ENCODE measurements at places on chromosomes 3 and 15.
A peak's percentile ranks its signal among the peaks of the same experiment; 100 is the strongest.

- H3K27me3 ChIP-seq, result no peaks in the 10 kb centered on the region
- no peak overlapping the region for H3K4me3 ChIP-seq
- DNase-seq, result no peak
- no peak overlapping the region for H3K27ac ChIP-seq
Observed at GRCh38 chr3:12771236-12771635, 12.2 kb upstream of the TMEM40 start.

- H3K27me3 ChIP-seq, result no peaks in the 10 kb centered on the region
- no peak for DNase-seq
- H3K27ac ChIP-seq, result no peak overlapping the region
- no peaks in the 10 kb centered on the region for H3K4me1 ChIP-seq
- H3K4me3 ChIP-seq, result no peak overlapping the region
Observed at GRCh38 chr3:64728428-64728827, 40.6 kb upstream of the ADAMTS9 start.

DNA sequence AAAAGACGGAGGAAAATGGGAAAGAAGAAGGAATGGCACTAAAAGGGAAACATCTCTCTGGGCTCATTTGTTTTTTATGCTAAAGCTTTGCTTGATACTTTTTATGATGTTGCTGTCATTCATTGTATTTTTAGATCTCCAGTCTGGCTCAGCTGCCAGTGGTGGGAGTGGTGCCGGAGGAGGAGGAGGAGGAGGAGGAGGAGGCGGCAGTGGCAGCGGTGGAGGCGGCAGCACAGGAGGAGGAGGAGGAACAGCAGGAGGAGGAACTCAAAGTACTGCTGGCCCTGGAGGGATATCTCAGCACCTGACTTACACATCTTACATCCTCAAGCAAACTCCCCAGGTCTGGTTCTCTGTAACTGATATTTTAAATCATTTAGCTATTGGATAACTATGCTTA, 49.6 kb downstream of the MAP6D1 start:
- no peaks in the 10 kb centered on the region for H3K27me3 ChIP-seq
- peaks cover 63% of the 10 kb centered on the region for H3K36me3 ChIP-seq
- no peaks in the 10 kb centered on the region for H3K4me1 ChIP-seq

- H3K4me1 ChIP-seq, result peaks cover 62% of the 10 kb centered on the region
- H3K36me3 ChIP-seq, result no peaks in the 10 kb centered on the region
- no peak for DNase-seq
- H3K4me3 ChIP-seq, result peak overlapping the region; percentile 71
- H3K27me3 ChIP-seq, result no peaks in the 10 kb centered on the region
Observed at GRCh38 chr3:48502728-48503168, 1.2 kb downstream of the SHISA5 start.

- H3K36me3 ChIP-seq, result peaks cover 13% of the 10 kb centered on the region
- no peak overlapping the region for H3K4me3 ChIP-seq
- H3K27ac ChIP-seq, result no peak overlapping the region
Observed at GRCh38 chr3:45950131-45950530, 6.9 kb downstream of the CXCR6 start.

DNA sequence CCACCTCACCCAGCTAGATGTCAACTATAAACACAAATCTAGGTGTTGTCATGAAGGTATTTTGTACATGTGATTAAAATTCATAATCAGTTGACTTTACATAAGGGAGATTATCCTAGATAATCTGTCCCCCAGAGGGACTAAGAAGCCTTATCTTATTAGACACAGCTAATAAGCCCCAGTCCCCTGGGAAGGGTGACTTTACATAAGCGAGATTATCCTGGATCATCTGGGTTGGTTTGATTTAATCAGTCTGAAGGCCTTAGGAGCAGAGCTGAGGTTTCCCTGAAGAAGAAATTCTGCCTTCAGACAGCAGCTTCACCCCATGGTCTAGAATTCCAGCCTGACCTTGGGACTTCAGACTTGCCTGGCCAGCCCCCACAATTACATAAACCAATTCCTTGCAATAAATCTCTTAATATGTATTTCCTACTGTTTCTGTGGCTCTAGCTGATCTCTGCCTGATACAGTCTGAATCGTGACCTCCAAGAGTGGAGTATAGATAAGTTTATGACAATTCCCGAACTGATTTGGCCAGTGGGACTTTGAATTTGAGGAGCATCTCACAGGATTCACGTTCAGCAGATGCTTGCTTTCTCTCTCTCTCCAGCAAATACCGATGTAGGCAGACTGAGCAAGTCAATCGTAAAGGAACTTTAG, 66.5 kb downstream of the MRPL46 start:
- no peak overlapping the region for H3K4me3 ChIP-seq
- no peak overlapping the region for H3K27ac ChIP-seq
- no peaks in the 10 kb centered on the region for H3K36me3 ChIP-seq

DNA sequence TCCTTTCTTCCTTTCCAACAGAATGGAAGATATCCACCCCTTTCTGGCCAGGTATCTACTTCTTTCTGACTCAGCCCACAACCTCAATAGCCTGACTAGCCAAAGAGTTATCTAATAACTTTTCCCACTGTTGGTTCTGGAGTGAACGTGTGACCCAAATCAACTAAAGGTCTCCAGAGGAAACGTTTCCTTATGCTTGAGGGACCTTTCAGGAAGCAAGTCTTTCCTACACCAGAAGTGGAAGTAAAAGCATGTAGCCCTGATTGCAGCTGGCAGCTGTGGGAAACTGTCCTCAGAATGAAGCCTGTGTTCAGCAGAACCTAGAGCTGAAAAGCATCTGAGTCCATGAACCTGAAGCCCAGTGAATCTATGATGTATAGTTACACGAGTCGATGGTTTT, 34.7 kb upstream of the PHLDB2 start:
- peaks cover 6% of the 10 kb centered on the region for H3K4me1 ChIP-seq
- H3K36me3 ChIP-seq, result no peaks in the 10 kb centered on the region
- no peaks in the 10 kb centered on the region for H3K27me3 ChIP-seq
- no peak overlapping the region for H3K27ac ChIP-seq

GRCh38 chr15:27956285-27956684, 142.8 kb downstream of the OCA2 start:
- peaks cover 54% of the 10 kb centered on the region for H3K27me3 ChIP-seq
- no peak overlapping the region for H3K4me3 ChIP-seq
- no peaks in the 10 kb centered on the region for H3K36me3 ChIP-seq

GRCh38 chr3:197203714-197204146, 94.7 kb downstream of the DLG1 start:
- peaks cover 4% of the 10 kb centered on the region for H3K36me3 ChIP-seq
- H3K4me1 ChIP-seq, result no peaks in the 10 kb centered on the region
- H3K4me3 ChIP-seq, result no peak overlapping the region
- H3K27me3 ChIP-seq, result no peaks in the 10 kb centered on the region
- no peak for DNase-seq

DNA sequence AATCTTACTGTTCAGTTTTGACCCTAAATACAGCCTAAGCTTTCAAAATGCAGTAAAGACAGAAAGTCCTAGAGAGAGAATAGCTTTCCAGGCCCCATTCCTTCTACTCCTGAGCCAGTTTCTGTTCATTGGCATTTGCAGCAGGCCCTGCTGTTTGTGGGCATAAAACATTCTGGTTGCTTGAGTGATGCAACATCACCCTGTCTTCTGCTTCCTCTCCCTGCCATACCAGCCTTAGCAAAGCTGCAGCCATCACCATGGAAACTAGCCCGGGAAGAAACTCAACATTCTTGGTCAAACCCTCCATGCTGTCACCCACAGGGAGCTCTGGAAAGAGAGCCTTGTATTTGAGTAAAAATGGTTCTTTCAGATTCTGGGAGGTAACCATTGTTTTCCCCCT, 325.7 kb downstream of the MAGI1 start:
- H3K27ac ChIP-seq, result no peak overlapping the region
- no peaks in the 10 kb centered on the region for H3K4me1 ChIP-seq
- no peaks in the 10 kb centered on the region for H3K27me3 ChIP-seq
- H3K4me3 ChIP-seq, result no peak overlapping the region
- no peaks in the 10 kb centered on the region for H3K36me3 ChIP-seq

GRCh38 chr15:70451821-70452653, 311.3 kb downstream of the UACA start:
- H3K36me3 ChIP-seq, result no peaks in the 10 kb centered on the region
- H3K27me3 ChIP-seq, result no peaks in the 10 kb centered on the region
- H3K4me1 ChIP-seq, result peaks cover 24% of the 10 kb centered on the region
- DNase-seq, result no peak

DNA sequence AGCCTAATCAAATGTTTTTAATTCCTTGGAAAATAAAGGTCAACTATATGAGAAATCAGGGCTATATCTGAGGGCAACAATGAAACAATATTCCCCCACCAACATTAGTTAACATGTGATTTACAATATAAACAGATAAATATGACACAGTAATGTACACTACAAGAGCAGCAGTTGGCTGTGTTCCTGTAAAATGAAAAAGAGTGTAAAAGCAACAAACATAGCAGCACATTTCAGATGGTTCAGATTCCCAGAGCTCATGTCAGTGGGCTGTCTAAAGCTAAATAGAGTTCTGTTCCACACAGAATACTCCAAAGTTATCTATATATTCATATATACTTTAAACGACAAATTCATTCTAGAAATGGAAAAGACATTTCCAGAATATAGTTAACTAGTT, 42.6 kb downstream of the ANKRD28 start:
- H3K27me3 ChIP-seq, result no peaks in the 10 kb centered on the region
- DNase-seq, result no peak

DNA sequence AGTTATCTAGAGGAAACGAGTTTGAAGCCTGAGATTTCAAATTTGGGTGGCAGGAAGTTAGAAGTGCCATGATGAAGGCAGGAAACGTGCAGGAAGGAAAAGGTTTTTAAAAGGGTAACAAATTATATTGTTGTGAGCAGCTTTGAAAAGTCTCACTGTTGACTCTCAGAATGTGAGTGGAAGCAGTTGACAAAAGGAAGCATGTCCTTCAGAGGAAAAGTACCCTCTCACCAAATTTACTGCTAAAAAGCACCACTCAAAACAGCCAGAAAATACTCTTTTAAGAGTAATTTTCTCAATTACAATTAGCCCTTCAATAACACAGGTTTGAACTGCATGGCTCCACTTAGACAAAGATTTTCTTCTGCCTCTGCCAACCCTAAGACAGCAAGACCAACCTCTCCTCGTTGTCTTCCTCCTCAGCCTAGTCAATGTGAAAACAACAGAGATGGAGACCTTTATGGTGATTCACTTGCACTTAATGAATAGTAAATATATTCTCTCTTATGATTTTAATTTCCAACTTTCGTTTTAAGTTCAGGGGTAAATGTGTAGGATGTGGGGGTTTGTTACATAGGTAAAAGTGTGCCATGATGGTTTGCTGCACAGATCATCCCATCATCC, 117.1 kb upstream of the LIPC start:
- no peak overlapping the region for H3K4me3 ChIP-seq
- no peak overlapping the region for H3K27ac ChIP-seq
- DNase-seq, result no peak
- no peaks in the 10 kb centered on the region for H3K4me1 ChIP-seq
- H3K36me3 ChIP-seq, result no peaks in the 10 kb centered on the region

DNA sequence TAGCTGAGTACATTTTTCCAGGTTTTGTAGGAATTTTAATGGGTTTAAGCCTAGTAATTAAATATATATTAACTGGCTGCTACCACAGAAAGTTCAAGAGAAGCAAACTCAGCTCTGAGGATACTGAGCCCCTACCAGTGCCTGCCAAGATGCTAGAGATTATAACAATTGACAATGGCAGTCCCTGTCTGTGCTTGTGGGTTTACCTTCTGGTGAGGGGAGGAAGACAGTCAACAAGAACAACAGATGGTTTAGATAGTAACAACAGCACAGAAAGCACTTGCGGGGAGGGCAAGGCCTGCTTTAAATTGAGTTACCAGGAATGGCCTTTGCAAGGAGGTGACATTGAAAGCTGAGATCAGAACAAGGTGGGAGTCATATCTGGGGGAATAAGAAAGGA, 56.6 kb upstream of the ARHGEF3 start:
- no peaks in the 10 kb centered on the region for H3K36me3 ChIP-seq
- H3K27ac ChIP-seq, result no peak overlapping the region
- H3K27me3 ChIP-seq, result no peaks in the 10 kb centered on the region
- H3K4me1 ChIP-seq, result peaks cover 21% of the 10 kb centered on the region
- no peak for DNase-seq

- DNase-seq, result no peak
- no peaks in the 10 kb centered on the region for H3K36me3 ChIP-seq
- H3K4me1 ChIP-seq, result no peaks in the 10 kb centered on the region
Observed at GRCh38 chr3:24582431-24583403, 88.1 kb upstream of the THRB start.

- no peak overlapping the region for H3K27ac ChIP-seq
- no peak for DNase-seq
- no peaks in the 10 kb centered on the region for H3K27me3 ChIP-seq
- no peaks in the 10 kb centered on the region for H3K36me3 ChIP-seq
- H3K4me3 ChIP-seq, result no peak overlapping the region
Observed at GRCh38 chr15:38559636-38560307, 4.8 kb downstream of the RASGRP1 start.

- H3K27me3 ChIP-seq, result no peaks in the 10 kb centered on the region
- DNase-seq, result peak; percentile 97
- H3K4me3 ChIP-seq, result peak overlapping the region; percentile 74
- peak overlapping the region; percentile 98 for H3K27ac ChIP-seq
Observed at GRCh38 chr3:194322678-194323211, 28.4 kb downstream of the CPN2 start.

GRCh38 chr3:105970283-105970682, 101.5 kb upstream of the CBLB start:
- no peak overlapping the region for H3K27ac ChIP-seq
- no peaks in the 10 kb centered on the region for H3K4me1 ChIP-seq
- no peaks in the 10 kb centered on the region for H3K36me3 ChIP-seq
- H3K27me3 ChIP-seq, result no peaks in the 10 kb centered on the region
- H3K4me3 ChIP-seq, result no peak overlapping the region

DNA sequence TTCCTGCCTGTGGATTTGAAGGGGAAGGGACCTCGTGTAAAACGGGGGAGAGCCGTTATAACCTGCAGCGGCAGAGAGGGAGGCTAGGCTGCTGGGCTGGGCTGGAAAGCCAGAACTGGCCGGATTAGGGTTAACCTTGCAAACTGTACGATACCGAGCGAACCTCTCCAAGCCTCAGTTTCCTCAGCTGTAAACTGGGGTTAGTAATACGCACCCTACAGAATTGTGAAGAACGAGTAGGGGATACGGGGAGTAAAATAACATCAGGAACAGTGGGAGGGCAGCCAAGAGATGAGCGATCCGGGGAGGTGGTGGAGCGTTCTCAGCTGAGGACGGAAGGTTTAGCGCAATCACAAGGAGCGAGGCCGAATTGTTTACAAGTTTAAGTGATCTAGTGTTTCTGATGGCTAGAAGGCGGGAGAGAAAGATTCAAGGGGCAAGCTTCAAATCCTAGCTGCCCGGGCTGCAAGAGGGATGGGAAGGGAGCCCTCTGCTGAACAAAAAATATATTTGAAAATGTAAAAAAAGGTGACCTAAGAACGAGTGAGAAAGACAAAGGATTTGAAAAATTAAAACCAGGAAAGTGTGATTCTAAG, 768 bp upstream of the SEMA5B start:
- DNase-seq, result peak; percentile 37
- H3K27ac ChIP-seq, result no peak overlapping the region
- H3K36me3 ChIP-seq, result no peaks in the 10 kb centered on the region
- peaks cover 4% of the 10 kb centered on the region for H3K4me1 ChIP-seq
